IMR-90 (cell line): ENCODE measurements at places on chromosomes 4 and X. TPM values are rescaled to one million over a fixed set of nuclear protein-coding genes. Genes with fewer than 3 reads are reported as not detected.

DNA sequence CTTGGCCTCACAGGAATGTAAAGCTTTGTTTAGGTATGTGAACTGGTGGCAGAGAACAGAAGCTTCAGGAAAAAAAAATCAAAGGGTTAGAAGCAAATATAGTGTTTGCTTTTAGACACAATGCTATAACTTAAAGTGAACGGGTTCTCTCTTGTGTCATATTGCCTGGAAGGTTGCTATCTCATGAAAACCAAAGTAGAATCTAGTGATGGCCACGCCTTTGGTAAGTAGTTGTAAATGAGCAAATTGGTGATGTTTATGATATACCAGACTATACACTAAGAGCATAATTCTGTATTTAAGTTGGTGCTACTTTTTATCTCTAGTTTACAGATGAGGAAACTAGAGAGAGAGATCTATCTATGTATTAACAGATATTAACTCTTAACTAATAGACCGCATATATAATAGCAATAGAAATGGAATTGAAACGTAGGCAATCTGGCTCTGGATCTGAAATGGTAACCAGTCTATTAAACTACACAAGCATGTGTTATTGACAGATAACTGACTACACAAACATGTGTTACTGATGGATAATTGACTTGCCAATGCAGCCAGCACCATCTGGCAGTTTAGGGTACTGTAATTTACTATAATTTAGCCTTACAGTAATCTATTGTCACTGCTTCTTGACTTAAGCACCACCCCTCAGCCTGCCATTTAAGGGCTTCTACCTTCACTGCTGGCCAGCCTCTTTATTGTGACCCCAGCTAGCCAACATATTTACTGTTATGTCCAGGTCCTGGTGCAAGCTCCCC lies 40.8 kb downstream of the HCCS start:
- no peak overlapping the region for H3K27ac ChIP-seq
- no peaks in the 10 kb centered on the region for H3K27me3 ChIP-seq
- H3K4me1 ChIP-seq, result no peaks in the 10 kb centered on the region
- H3K4me3 ChIP-seq, result no peak overlapping the region
- H3K36me3 ChIP-seq, result no peaks in the 10 kb centered on the region
- no peak for DNase-seq

- no peak overlapping the region for H3K4me3 ChIP-seq
- no peak for DNase-seq
- H3K27me3 ChIP-seq, result no peaks in the 10 kb centered on the region
- H3K36me3 ChIP-seq, result no peaks in the 10 kb centered on the region
- H3K4me1 ChIP-seq, result no peaks in the 10 kb centered on the region
Measured at GRCh38 chr4:167606551-167606950, 372.3 kb upstream of the SPOCK3 start.

DNA sequence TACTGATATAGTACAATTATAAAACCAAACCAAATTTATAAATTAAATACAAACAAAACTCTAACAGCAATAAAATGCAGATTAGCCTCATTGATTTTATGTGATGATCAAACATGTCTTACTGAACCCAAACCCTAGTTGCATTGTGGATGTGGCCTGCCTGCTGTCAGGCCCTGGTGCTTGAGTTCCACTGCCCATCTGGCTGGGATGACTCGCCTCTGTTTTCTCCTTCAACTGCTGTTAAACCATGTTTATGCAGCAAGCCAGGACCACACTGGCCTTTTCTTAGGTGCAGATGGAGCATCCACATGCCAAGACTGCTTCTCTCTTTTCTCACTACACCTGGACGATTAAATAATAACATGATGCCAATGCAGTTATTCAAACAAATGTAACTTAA lies 22.6 kb downstream of the NAP1L5 start:
- no peaks in the 10 kb centered on the region; the same call in 1 of the 2 replicates for H3K4me1 ChIP-seq
- H3K36me3 ChIP-seq, result peaks cover 6% of the 10 kb centered on the region
- no peak overlapping the region for H3K4me3 ChIP-seq
- no peak overlapping the region for H3K27ac ChIP-seq

GRCh38 chr4:8189551-8190466 lies 9.3 kb upstream of the SH3TC1 start:
- H3K27me3 ChIP-seq, result peaks cover 13% of the 10 kb centered on the region; the same call in 1 of the 2 replicates
- no peak overlapping the region for H3K27ac ChIP-seq
- peaks cover 6% of the 10 kb centered on the region; the same call in 1 of the 2 replicates for H3K4me1 ChIP-seq
- no peak for DNase-seq

SLC10A6 gene
- total RNA-seq, result not detected in 2 replicates
